ENCODE measurements at places on chromosomes 1 and 21.
A peak's percentile ranks its signal among the peaks of the same experiment; 100 is the strongest.

DNA sequence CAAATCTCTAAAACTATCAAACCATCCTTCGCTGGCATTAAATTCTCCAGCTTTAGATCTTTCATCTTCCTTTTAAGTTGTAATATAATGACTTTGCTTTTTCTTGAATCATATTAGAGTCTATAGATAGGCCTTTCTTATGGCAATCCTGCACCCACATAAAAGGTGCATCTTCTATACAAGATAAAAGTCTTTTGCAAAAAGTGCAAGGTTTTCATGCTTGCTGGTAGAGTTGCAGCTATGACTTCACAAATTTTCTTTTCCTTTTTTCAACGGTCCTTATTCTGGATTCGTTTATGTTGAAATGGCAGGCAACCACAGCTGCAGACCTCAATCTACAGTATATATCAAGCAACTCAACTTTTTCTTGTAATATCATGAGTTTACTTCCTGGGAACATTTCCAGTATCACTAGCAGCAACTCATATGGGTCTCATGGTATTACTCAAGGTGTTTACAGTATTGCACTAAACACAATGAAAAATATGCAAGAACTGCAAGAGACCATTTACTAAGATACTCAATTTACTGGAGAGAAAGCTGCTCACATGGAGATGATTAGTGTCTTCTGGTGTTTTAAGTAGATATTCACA lies 22.1 kb downstream of the OMA1 start:
- DNase-seq, result no peak

- no peak for DNase-seq
These were observed 515.3 kb upstream of the NR5A2 start for GRCh38 chr1:199512037-199512710.

- no peak for DNase-seq
These were observed 299.8 kb downstream of the DISC1 start for GRCh38 chr1:231926340-231926739.

- no peak for DNase-seq
These were observed 25.3 kb upstream of the BTG2 start for GRCh38 chr1:203280061-203280460.

- DNase-seq, result no peak
These were observed 25.5 kb upstream of the CREG1 start for GRCh38 chr1:167578939-167579521.

GRCh38 chr1:31562707-31563360 lies 13.5 kb upstream of the TINAGL1 start:
- DNase-seq, result no peak

DNA sequence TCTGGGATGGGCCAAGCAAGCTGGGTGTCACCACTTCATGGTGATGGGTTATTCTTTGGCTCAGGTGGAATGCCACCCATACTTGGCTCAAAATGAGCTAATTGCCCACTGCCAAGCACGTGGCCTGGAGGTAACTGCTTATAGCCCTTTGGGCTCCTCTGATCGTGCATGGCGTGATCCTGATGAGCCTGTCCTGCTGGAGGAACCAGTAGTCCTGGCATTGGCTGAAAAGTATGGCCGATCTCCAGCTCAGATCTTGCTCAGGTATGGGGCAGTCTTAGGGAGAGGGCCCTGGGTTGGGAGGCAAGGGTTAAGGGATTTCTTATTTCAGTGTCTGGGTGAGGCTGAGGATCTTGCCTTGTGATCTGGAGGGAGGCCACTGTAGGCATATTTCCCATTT lies 15.4 kb upstream of the NASP start:
- no peak for DNase-seq

DNA sequence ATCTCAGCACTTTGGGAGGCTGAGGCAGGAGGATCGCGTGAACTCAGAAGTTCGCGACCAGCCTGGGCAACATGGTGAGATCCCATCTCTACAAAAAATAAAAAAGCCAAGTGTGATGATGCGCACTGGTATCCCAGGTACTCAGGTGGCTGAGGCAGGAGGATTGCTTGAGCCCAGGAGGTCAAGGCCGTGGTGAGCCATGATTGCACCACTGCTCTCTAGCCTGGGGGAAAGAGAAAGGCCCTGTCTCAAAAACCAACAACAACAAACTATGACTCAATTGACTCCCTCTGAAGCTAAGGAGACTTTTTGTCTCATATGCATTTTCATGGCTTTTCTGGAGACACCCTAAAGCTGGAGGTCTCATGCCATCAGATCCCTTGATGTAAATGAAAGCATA lies 118.8 kb downstream of the CCDC185 start:
- DNase-seq, result no peak

GRCh38 chr1:41268154-41268770 lies 26.2 kb upstream of the SCMH1 start:
- peak; percentile 78 for DNase-seq

DNA sequence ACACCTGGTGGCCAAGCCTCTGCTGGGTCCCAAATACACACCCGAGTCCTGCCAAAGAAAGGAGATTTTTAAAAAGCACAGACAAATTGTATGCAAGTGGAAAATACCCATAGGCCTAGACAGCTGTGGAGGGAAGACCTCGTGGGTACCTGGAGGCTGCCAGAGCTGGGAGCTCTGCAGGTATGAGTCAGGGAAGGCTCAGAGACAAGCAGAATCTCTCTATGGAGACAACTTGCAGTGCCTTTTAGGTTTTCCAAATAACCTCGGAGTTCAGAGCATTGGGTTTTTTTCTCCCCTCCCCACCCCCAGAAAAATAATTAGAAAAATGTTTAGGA lies 127.7 kb downstream of the EDEM3 start:
- DNase-seq, result no peak

DNA sequence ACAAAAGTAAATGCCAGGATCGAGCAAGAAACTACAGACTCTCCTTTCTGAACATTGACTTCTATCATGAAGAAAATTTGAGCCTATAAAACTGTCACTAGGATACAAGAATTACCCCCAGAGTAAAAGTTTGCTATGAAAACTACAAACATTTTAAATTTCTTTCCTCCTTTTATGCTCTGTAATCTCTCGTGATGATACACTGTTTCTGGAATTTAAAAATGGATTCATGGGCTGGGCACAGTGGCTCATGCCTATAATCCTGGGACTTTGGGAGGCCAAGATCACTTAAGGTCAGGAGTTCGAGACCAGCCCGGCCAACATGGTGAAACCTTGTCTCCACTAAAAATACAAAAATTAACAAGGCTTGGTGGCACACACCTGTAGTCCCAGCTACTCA lies 181.3 kb downstream of the ZNF281 start:
- no peak for DNase-seq

GRCh38 chr1:115282807-115283208 lies 55.2 kb downstream of the NGF start:
- peak; percentile 87 for DNase-seq

GRCh38 chr21:21813289-21813688 lies 815.1 kb downstream of the NCAM2 start:
- DNase-seq, result no peak

GRCh38 chr1:16250524-16251251 lies 13.7 kb upstream of the CPLANE2 start:
- DNase-seq, result no peak

DNA sequence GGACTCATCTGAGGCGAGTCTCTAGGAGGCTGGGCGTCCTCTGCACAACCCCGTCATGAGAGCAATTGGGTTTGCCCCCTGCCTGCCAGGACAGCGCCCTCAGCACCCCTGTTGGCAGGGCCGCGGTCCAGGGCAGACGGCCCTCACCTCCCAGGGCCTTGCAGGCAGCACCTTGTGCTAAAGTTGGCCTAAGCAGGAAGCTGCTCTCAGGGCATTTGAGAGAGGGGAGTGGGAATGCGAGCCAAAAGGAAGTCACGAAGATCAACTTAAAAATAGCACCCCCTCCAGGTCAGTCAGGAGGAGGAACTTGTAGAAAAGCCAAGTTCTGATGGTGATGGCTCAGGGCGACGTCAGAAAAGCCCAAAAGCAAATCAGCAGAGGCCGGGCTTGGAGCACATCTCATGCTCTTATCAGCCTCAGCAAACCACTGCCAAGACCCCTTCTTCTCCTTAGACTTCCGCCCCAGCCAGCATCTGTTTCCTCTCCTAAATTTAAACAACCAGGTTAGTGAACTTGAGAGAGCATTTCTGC lies 12.6 kb upstream of the ADORA3 start:
- DNase-seq, result peak; percentile 83

DNA sequence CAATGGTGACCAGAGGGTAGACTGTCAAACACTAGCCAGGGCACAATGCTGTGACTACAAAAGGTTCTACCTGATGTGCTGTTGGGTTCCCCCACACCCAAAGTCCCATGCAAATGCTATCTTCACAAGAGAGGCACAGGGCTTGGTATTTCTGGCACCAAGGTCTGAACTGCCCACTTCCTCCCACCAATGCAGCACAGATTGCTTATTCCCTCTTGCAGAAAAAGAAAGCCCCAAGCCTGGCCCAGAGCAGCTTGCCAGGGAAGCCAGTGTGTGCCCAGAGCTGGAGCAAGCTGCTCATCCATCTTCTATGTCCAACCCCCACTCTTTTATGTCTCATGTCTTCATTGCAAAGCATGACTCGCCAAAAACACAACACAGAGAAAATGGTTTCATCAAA lies 149.4 kb upstream of the CAMK1G start:
- DNase-seq, result no peak

DNA sequence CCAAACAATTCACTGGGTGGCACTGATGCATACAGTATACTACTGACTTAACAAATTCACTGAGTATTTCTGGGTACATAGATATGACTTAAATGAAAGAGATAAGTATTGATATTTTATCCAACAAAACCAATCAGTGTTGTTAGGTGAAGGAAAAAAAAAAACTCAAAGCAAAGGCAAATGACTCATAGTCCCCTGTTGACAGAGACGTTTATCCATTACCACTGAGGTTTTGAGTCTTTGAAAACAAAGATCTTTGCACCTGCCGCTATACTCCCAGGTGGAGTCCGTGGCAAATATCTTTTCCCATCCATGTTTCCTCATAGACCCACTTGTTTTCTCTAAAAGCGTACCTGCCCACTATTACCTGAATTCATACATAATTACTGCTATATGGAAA lies 18.4 kb downstream of the DYNLT5 start:
- DNase-seq, result no peak

DNA sequence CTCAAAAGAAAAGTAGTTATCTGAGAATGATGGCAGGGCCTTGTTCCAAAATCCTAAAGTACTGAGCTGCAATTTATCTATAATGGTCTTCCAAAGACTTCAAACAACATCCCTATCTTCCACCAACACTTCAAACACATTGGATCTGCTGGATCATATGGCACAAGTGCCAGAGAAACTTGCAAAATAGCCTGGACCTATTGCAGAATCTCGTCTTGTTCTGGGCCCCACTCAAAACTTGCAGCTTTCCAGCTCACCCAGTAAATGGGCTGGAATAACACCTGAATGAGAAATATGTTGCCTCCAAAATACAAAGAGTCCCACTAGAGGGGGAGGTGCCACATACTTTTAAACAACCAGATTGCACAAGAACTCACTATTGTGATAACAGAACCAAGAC lies 44.0 kb upstream of the PKN2 start:
- DNase-seq, result no peak

DNA sequence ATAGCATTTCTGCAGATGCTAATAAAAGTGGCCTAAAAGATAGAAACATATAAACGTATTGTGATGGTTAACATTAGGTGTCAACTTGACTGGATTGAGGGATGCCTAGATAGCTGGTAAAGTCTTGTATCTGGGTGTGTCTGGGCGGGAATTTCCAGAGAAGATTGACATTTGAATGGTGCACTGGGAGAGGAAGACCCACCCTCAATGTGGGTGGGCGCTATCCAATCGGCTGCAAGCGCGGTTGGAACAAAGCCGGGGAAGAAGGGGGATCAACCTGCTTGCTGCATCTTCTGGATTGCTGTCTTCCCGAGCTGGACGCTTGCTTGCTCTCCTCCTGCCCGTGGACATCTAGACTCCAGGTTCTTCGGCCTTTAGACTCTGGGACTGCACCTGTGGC lies 114.0 kb upstream of the ZNF644 start:
- DNase-seq, result no peak

DNA sequence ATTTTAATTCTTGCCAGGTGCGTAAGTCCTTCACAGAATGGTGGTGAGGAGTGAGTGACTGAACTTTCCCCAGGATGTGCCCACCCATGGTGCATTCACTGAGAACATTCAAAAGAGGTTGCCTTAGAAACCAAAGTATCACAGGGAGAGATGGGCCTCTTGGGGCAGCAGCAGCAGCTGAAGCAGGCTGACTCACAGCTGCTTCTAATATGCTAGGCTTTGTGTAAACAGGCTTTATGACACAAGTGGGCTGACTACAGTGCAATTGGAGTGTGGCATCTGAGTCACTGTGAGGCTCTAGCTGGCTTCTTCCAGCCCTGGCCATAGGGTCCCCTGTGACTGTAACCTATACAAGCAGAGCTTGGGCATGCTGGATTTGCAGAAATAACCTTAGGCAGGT lies 12.6 kb downstream of the PIGP start:
- peak; percentile 40 for DNase-seq

- DNase-seq, result no peak
These were observed 285.6 kb downstream of the CACNA1E start for GRCh38 chr1:181768930-181769280.

GRCh38 chr1:53733975-53734649 lies 4.9 kb downstream of the GLIS1 start:
- no peak for DNase-seq

DNA sequence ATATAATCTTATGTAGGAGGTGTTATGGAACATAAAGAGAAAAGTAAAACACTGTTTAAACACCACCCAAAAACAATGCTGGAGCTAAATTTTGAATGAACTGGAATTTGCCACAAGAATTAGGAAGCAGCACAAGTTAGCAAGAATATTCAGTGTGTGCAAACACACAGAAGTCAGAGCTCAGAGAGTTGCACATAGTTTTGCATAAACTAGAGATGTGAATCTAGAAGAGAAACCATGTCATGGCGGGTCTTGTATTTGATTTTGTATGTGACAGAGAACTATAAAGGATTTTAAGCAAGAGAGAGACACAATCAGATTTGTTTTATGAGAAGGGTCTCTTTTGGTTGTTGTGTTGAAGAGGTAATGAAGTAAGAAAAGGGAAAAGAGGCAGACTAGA lies 38.2 kb downstream of the SELENOF start:
- no peak for DNase-seq

DNA sequence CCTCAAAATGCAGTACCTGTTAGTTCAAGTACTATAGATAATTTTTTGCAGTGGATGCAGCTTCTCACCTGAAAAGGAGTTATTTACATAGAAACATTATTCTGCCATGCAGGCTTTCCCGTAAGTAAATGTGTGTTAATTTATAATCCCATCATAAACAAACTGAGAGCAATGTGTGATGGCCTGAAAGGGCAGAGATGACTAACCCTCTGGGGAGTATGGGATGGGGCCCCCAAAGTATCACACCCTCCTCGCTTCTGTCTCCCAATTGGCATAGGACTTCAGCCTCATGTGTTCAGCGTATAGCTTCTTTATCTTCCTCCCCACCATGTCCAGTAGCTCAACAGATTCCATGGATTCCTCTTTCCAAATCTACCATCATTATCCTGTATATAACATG lies 7.6 kb downstream of the HMGCL start:
- DNase-seq, result no peak

GRCh38 chr1:40932006-40932405 lies 47.5 kb upstream of the CTPS1 start:
- DNase-seq, result no peak

All from left cardiac atrium (tissue), 4 donors.